ENCODE measurements at places on chromosomes 3 and 15. TPM values are rescaled to one million over a fixed set of nuclear protein-coding genes. Genes with fewer than 3 reads are reported as not detected.

The TRIM42 gene
- not detected for total RNA-seq

The CASR gene
- not detected for total RNA-seq

The FAM81A gene
- total RNA-seq, result 2.9 TPM

The MRPS22 gene
- 87.7 TPM for total RNA-seq

The ACOX2 gene
- 37.2 TPM for total RNA-seq

The TM4SF1 gene
- 103 TPM for total RNA-seq

The ATP10A gene
- 0.58 TPM for total RNA-seq

- peak overlapping the region; percentile 97 for H3K4me3 ChIP-seq
- H3K4me1 ChIP-seq, result peaks cover 50% of the 10 kb centered on the region
- no peaks in the 10 kb centered on the region for H3K27me3 ChIP-seq
- peak overlapping the region; percentile 96 for H3K27ac ChIP-seq
Measured at GRCh38 chr3:129316248-129317013, 37.8 kb downstream of the HMCES start.

- no peaks in the 10 kb centered on the region for H3K4me1 ChIP-seq
- DNase-seq, result no peak
- H3K27me3 ChIP-seq, result no peaks in the 10 kb centered on the region
- no peaks in the 10 kb centered on the region for H3K36me3 ChIP-seq
Measured at GRCh38 chr3:5729852-5730251, 542.3 kb downstream of the EDEM1 start.

GRCh38 chr3:114332342-114333179, 38.7 kb downstream of the TIGIT start:
- no peak overlapping the region for H3K27ac ChIP-seq
- no peak overlapping the region for H3K4me3 ChIP-seq
- no peak for DNase-seq

- no peaks in the 10 kb centered on the region for H3K36me3 ChIP-seq
- H3K4me1 ChIP-seq, result peaks cover 70% of the 10 kb centered on the region
- DNase-seq, result no peak
Measured at GRCh38 chr3:120057626-120058025, 36.6 kb downstream of the GSK3B start.

DNA sequence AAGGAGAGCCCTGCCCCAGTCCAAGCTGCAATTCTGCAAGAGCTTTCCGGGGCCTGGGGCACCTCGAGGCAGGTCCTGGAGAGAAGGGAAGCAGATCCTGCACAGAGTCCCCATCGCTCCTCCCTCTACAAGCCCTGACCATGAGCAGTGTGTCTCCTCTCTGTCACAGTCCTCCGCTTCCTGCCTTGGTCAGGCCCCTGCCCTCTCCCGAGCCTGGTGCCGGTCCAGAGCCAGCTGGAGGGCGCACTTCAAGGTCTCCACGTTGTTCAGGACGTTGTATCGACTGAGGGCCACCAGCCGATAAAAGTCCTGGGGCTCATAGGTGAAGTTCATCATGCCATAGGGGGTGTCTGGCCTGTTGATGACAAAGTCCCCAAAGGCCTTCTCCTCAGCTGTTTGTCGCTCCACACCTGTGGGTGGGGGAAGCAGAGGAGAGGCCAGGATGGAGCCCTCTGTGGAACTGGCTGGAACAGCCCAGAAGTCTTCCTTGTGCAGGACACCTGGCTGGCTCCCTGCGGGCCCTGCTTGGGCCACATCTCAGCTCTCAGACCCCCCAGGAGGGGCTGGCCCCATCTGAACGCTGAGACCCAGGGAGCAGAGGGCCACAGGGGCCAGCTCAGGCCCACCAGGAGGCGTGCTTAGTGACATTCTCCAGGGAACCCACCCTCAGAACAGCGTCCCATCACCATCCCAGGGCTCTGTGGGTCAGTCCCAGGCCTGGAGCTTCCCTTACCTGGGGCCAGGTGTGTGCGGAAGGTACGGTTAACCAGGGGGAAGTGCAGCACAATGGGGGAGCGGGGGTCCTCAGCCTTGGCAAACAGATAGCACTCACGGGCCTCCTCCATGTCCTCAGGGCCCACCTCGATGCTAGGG, 14.4 kb downstream of the PLA2G4F start:
- H3K27me3 ChIP-seq, result no peaks in the 10 kb centered on the region
- no peaks in the 10 kb centered on the region for H3K36me3 ChIP-seq
- no peak overlapping the region for H3K4me3 ChIP-seq
- no peak overlapping the region for H3K27ac ChIP-seq

DNA sequence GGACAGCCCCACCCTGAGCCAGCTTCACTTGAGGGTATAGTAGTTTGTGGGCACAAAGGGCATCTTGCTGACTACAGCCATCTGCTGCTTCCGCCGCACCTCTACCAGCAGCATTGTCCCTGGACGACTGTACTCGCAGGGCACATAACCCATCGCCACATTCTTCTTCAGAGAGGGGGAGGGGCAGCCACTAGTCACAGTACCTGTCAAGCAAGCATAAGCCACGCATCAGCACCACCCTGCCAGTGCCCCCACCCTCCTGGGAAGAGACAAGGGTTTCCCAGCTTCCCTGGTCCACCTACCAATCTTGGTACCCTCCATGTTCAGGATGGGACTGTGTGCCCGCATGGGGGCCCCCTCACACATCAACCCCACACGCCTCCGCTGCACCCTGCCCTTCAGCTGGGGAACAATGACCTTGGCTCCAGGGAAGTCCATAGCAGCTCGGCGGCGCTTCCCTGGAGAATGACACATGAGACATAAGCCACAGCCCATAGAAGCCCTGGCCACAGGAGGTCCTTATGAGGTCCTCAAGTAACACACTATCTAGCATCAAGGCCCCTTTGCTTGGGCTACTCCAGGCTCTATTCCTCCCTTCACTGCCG, 4.7 kb downstream of the AMT start:
- peak overlapping the region; percentile 60 for H3K27ac ChIP-seq
- H3K36me3 ChIP-seq, result peaks cover 50% of the 10 kb centered on the region
- DNase-seq, result no peak
- no peaks in the 10 kb centered on the region for H3K27me3 ChIP-seq

- H3K4me3 ChIP-seq, result peak overlapping the region; percentile 95
- H3K27ac ChIP-seq, result no peak overlapping the region
- H3K4me1 ChIP-seq, result peaks cover 46% of the 10 kb centered on the region
- H3K27me3 ChIP-seq, result no peaks in the 10 kb centered on the region
- peaks cover 6% of the 10 kb centered on the region for H3K36me3 ChIP-seq
Measured at GRCh38 chr3:141878817-141879216, 2.4 kb downstream of the ATP1B3 start.
